ENCODE measurements at places on chromosomes 13 and 19. TPM values are rescaled to one million over a fixed set of nuclear protein-coding genes. Genes with fewer than 3 reads are reported as not detected.

Gene F7
- 0.05 TPM for total RNA-seq

Gene LYL1
- 0.69 TPM for total RNA-seq

Gene ZNF547
- 1.0 TPM for total RNA-seq

Gene CXCL17
- 0.08 TPM for total RNA-seq

Gene SPPL2B
- total RNA-seq: 16.5 TPM

Gene S1PR4
- total RNA-seq: 0.12 TPM

Gene FGF22
- 0.26 TPM for total RNA-seq

Gene SUGT1
- total RNA-seq: 42.2 TPM

Gene PROZ
- not detected for total RNA-seq

Gene ZNF536
- not detected for total RNA-seq

Gene CFAP97D2
- total RNA-seq: not detected

Gene SIGLEC8
- not detected for total RNA-seq

Gene SYDE1
- total RNA-seq: 14.1 TPM

Gene EFNA2
- total RNA-seq: 2.1 TPM

Gene ZNF229
- total RNA-seq: 3.4 TPM

Gene PBX4
- 1.3 TPM for total RNA-seq

Gene LRRC4B
- total RNA-seq: 0.59 TPM

Gene NXNL1
- not detected for total RNA-seq

Gene RINL
- 2.6 TPM for total RNA-seq

Gene ZNF486
- total RNA-seq: not detected

Gene NUFIP1
- 7.0 TPM for total RNA-seq

Gene MBOAT7
- total RNA-seq: 161 TPM

Gene APLP1
- total RNA-seq: 102 TPM

Gene MYADM
- 352 TPM for total RNA-seq

Gene ZGLP1
- 1.5 TPM for total RNA-seq

Gene RNF17
- total RNA-seq: not detected

Gene FCGBP
- total RNA-seq: 0.96 TPM

Gene ZNF616
- total RNA-seq: 0.78 TPM

Measured in A549 treated with dexamethasone at 1 μM for 4 hours (cell line).